ENCODE measurements at places on chromosomes 5 and 9.

- DNase-seq, result no peak
These were observed 34.8 kb upstream of the DHFR start for GRCh38 chr5:80689627-80690026.

- peak; percentile 43 for DNase-seq
These were observed 208.1 kb downstream of the SNX18 start for GRCh38 chr5:54725391-54726280.

DNA sequence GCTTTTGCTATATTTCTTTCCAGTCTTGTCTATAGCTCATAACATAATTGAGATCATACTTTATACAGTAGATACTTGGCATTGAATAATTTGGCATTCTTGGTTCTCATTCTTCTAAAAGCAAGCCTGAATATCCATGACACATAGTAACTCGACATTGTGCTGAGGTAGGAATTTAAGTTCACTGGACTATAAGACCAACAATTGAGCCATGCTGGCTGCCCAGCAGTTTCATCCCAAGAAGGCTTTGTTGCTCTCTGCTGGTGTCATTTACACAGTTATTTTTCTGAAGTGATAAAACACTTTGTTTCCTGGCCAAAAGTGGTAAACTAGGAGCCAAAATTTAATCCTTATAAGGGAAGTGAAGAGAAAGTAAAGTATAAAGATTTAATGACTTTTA, 192.0 kb downstream of the ADAMTSL1 start:
- DNase-seq, result no peak

DNA sequence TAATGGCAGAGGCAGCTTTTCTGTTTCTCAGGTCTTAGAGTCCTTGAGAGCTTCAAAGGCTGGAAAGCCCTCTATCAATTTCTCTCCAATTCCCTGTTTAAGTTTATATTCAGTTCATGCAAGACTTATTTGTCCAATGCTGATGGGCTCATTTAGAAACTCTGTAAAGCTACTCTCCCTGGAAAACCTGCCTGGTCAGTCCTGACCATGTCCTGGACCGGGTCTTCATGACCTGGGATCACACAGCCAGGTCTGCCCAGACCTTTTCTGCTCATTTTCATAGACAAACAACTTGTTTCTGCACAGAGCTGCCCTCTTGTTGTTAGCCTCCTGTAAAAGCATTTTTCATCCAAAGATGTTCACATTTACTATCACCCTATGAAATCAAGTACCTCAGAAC, 85.4 kb upstream of the TBCA start:
- no peak for DNase-seq

- no peak for DNase-seq
These were observed 221.0 kb downstream of the TSSK1B start for GRCh38 chr5:113213551-113214425.
